Stimulated activated CD4-positive, alpha-beta T cell treated with anti-CD3 and anti-CD28 coated beads, TNF-alpha, amount 100 ng/mL, for 1 hour (primary cell): ENCODE measurements at places on chromosomes 5 and 9.

DNA sequence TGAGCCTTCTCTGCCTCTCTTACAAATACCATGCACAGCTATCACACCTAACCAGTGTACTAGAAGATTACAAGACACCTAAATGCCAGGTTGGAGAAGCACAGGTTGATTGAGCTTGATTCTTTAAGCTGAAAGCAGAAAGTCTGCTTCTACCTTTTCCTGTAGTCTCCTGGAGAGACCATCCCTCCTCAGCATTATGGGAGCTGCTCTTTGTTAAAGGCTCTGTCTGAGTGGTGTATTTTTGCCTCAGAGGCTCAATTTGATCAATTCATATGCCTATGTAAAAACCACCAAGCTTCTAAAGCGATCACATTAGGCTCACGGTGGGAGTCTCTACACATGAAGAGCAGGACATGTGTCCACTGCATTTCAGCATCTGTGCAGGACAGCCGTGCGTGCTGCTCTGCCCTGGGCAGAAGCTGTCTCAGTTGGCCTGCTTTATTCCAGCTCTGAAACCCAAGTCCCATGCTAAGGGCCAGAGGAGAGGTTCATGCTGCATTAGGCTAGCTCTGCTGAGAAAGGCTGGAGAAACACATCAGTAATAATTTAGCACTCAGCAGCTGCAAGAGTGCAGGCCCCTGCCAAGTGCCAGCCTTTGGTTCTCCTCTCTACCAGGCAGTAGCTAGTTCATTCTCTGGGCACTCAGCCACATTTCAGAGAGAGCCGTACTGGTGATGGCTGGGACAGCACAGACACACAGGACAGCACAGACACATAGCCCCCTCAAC lies 41.7 kb downstream of the TMEM167A start:
- DNase-seq, result no peak

- DNase-seq, result no peak
Observed at GRCh38 chr5:73859696-73860095, 233.7 kb downstream of the ARHGEF28 start.

GRCh38 chr5:97164846-97165245 lies 18.2 kb downstream of the RIOK2 start:
- DNase-seq, result no peak

DNA sequence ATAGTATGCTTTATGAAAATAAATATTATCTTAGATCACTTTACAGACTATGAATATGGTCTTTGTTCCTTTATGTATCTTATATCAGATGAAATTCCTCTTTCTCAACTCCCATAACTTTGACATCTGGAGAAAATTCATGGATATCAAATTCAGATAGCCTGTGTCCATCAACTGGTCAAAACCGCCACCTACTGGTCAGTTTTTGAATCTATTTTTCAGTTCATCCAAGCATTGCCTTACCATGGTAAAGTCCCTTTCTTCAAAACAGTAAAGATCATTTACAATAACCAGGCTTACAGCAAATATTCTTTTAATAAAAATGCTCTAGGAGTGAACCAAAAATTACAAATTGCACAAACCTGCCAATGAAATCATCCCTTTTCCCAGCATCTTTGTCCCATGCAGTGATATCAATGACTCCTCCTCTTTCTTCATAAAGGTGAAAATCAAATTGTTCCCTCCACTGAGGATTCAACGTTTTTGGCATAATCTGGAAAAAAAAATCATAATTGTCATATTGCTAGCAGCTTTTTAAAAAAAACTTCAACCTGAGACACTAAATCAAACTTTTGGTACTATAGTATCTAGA lies 290.5 kb downstream of the SLF1 start:
- DNase-seq, result no peak

DNA sequence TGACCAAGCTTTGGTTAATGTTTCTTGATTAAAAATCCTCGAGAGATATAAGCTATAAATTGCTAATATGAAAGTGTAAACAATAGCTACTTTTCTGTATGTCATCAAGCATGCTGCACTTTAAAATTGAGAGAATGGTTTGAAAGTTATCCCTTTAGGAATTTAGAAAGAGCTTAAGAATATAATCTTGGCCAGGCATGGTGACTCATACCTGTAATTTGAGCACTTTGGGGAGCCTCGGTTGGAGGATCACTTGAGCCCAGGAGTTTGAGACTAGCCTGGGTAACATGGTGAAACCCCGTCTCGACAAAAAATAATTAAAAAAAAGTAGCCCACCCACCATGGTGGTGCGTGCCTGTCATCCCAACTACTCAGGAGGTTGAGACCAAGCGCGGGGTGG lies 12.2 kb upstream of the MROH2B start:
- no peak for DNase-seq

GRCh38 chr9:88732128-88732527 lies 197.2 kb downstream of the NXNL2 start:
- DNase-seq, result no peak
